Activated CD8-positive, alpha-beta memory T cell treated with anti-CD3 and anti-CD28 coated beads for 48 hours (primary cell): ENCODE measurements at places on chromosomes 12 and 14.

DNA sequence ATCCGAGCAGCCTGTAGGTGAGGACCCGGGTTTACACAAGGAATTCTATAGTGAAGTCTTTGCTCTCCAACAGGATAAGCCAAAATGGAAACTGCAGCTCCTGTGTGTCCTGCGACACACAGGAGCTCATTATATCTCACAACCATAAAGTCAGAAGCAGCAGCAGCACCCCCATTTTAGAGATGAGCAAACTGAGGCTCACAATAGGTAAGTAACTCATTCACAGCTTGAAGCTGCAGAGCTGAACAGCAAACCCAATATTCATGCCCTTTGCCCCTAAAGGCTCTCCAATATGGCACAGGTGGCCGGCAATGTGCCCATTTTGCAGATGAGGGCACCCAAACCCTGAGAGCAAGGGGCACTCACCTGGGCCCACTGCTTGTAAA, 4.6 kb downstream of the NCOR2 start:
- no peak for DNase-seq

GRCh38 chr14:103737432-103738045, 21.9 kb downstream of the ZFYVE21 start:
- no peak for DNase-seq

- DNase-seq = no peak
Measured at GRCh38 chr12:45944771-45945170, 45.6 kb downstream of the SCAF11 start.

- no peak for DNase-seq
Measured at GRCh38 chr12:22121224-22121623, 75.2 kb downstream of the CMAS start.

DNA sequence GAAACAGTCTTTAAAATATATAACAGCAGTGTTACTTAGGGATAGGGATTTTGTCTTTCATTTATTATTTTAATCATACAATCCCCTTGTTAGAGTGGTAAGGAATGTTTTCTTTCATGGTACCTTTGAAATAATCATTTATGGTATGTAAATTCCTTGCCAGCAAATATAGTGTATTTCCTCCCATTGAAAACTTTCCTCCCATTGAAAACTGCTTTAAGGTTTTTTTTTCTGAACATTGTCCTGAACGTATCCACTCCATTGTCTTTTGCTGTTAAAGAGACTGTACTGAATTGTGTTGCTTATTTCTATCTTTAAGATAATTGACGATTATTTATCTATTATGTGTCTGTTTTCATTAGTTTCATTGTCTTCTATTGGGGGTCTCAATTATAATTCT, 83.5 kb downstream of the PPHLN1 start:
- DNase-seq = no peak

- no peak for DNase-seq
Measured at GRCh38 chr14:67559639-67560038, 26.5 kb downstream of the PLEKHH1 start.

DNA sequence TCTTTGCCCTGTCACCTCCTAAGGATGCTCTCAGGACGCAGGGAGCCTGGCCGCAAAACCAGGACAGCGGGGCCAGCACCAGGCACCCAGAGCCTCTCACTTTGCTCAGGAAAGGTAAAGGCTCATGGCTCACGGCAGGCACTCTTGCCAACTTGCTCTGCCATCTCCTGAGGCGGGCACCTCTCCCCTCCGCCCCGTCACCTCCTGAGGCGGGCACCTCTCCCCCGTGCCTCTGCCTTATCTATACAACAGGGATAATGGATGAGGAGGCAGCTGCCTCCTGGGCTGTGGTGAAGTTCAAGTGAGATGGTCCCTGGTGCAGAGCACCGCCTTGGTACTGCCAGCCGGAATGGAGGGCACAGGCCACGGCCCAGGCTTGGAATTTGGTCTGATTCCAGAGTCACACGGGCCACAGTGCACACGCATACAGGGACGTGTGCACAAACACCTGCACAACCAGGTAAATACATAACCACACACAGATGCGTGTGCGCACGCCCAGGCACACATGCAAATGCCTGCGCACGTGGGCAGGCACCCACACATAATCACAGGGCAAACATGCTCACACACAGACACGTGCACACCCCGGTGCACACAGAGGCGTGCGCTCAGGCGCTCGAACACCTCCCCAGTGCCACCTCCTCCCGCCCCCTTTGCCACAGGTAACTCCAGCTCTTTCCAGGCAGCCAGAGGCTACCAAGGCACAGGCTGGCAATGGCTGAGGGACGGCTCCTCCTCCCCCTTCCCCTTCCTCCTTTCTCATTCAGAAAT, 11.6 kb downstream of the DEGS2 start:
- no peak for DNase-seq
